ENCODE measurements at places on chromosomes 2 and 18. TPM values are rescaled to one million over a fixed set of nuclear protein-coding genes. Genes with fewer than 3 reads are reported as not detected.

ARHGEF33 gene
- 1.5 TPM for total RNA-seq

KIAA2012 gene
- not detected for total RNA-seq

OTOS gene
- not detected for total RNA-seq

CENPA gene
- total RNA-seq, result 7.7 TPM

EFHD1 gene
- not detected for total RNA-seq

TUBB6 gene
- 487 TPM for total RNA-seq

ALPI gene
- total RNA-seq, result not detected

CABYR gene
- total RNA-seq, result 7.2 TPM

GAREM1 gene
- 2.4 TPM for total RNA-seq

CDKL4 gene
- total RNA-seq, result 0.75 TPM

SERPINB2 gene
- 2.4 TPM for total RNA-seq

CNGA3 gene
- not detected for total RNA-seq

KCTD1 gene
- total RNA-seq, result 11.2 TPM

PLEK gene
- under 0.01 TPM for total RNA-seq

CD8B2 gene
- not detected for total RNA-seq

KRTCAP3 gene
- total RNA-seq, result not detected

TPRKB gene
- total RNA-seq, result 17.6 TPM

NETO1 gene
- total RNA-seq, result not detected

SLC38A11 gene
- total RNA-seq, result 1.5 TPM

SLC14A1 gene
- total RNA-seq, result 13.3 TPM

MAPRE3 gene
- 6.6 TPM for total RNA-seq

LAMA3 gene
- total RNA-seq, result 30.5 TPM

INHBB gene
- total RNA-seq, result not detected

EN1 gene
- under 0.01 TPM for total RNA-seq

TEKT4 gene
- not detected for total RNA-seq

NTSR2 gene
- not detected for total RNA-seq

LOXHD1 gene
- not detected for total RNA-seq

CPSF3 gene
- 110 TPM for total RNA-seq

LRATD1 gene
- total RNA-seq, result 3.5 TPM

XDH gene
- total RNA-seq, result under 0.01 TPM
